T-helper 17 cell (primary cell): ENCODE measurements at places on chromosomes 2 and 18. TPM values are rescaled to one million over a fixed set of nuclear protein-coding genes. Genes with fewer than 3 reads are reported as not detected.

- H3K4me3 ChIP-seq = peak overlapping the region; percentile 93
- H3K27me3 ChIP-seq = no peaks in the 10 kb centered on the region
- peaks cover 57% of the 10 kb centered on the region for H3K4me1 ChIP-seq
- H3K36me3 ChIP-seq = peaks cover 8% of the 10 kb centered on the region
- no peak for DNase-seq
These were observed 3.0 kb upstream of the STK17B start for GRCh38 chr2:196174404-196174803.

DNA sequence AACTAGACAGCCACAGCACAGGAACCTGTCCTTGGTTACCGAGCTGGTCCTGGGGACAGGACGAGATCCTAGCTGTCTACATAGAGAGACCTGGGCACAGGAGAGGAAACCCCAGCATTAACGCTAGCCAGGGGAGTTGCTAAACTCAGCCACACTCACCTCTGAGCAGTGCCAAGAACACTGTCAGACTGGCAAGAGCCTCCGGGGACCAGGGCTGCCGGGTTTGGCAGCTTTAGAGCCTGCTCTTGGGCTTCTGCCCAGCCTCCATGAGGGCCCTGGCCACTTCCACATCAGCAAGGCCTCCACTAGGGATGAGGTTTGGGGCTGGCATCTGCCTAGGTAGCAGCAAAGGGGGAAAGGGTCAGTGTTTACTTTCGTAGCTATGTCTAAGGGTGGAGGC lies 6.7 kb downstream of the TMBIM1 start:
- peak overlapping the region; percentile 99 for H3K27ac ChIP-seq
- DNase-seq = no peak
- H3K4me1 ChIP-seq = peaks cover 68% of the 10 kb centered on the region
- no peaks in the 10 kb centered on the region for H3K27me3 ChIP-seq
- H3K36me3 ChIP-seq = peaks cover 3% of the 10 kb centered on the region

DNA sequence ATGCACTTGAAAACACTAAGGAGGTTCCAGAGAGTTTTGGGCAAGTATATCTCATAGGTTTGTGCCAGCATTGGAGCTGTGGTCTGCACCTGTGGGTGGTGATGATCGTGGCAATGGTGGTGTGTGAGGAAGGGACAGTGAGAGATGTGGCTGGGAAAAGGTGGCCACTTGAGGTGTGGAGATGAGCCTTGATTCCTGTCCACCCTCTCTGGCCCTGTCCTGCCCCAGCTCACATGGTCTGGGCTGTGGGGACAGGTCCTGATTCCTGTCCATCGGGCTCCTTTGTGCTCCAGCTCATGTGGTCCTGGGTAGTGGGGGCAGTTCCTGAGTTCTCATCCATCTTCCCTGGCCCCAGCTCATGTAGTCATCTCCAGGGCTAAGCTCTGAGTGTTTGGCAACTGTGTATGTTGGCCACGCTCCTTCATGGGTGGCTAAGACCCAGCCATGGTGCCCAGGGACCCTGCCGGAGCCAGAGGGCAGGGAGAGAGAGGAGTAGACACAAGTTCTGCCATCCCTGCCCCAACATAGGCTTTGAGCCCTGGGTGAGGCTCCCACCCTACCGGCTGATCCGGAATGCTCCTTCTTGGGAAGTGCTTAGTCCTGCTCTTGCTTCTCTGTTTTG lies 294.4 kb upstream of the HDAC4 start:
- no peak overlapping the region for H3K27ac ChIP-seq
- H3K4me3 ChIP-seq = no peak overlapping the region
- no peaks in the 10 kb centered on the region for H3K27me3 ChIP-seq
- no peaks in the 10 kb centered on the region for H3K36me3 ChIP-seq
- no peak for DNase-seq
- no peaks in the 10 kb centered on the region for H3K4me1 ChIP-seq

Gene NGEF
- not detected for total RNA-seq

- peaks cover 4% of the 10 kb centered on the region for H3K4me1 ChIP-seq
- peaks cover 53% of the 10 kb centered on the region for H3K27me3 ChIP-seq
- DNase-seq = no peak
- no peak overlapping the region for H3K4me3 ChIP-seq
- H3K36me3 ChIP-seq = peaks cover 2% of the 10 kb centered on the region
- H3K27ac ChIP-seq = no peak overlapping the region
These were observed 87.9 kb upstream of the KLHL29 start for GRCh38 chr2:23297112-23297511.

- H3K36me3 ChIP-seq = peaks cover 13% of the 10 kb centered on the region
- H3K27me3 ChIP-seq = no peaks in the 10 kb centered on the region
- H3K4me3 ChIP-seq = no peak overlapping the region
- no peak for DNase-seq
- no peak overlapping the region for H3K27ac ChIP-seq
These were observed 51.4 kb downstream of the ITGAV start for GRCh38 chr2:186641132-186641806.

Gene NAGK
- total RNA-seq = 102 TPM

DNA sequence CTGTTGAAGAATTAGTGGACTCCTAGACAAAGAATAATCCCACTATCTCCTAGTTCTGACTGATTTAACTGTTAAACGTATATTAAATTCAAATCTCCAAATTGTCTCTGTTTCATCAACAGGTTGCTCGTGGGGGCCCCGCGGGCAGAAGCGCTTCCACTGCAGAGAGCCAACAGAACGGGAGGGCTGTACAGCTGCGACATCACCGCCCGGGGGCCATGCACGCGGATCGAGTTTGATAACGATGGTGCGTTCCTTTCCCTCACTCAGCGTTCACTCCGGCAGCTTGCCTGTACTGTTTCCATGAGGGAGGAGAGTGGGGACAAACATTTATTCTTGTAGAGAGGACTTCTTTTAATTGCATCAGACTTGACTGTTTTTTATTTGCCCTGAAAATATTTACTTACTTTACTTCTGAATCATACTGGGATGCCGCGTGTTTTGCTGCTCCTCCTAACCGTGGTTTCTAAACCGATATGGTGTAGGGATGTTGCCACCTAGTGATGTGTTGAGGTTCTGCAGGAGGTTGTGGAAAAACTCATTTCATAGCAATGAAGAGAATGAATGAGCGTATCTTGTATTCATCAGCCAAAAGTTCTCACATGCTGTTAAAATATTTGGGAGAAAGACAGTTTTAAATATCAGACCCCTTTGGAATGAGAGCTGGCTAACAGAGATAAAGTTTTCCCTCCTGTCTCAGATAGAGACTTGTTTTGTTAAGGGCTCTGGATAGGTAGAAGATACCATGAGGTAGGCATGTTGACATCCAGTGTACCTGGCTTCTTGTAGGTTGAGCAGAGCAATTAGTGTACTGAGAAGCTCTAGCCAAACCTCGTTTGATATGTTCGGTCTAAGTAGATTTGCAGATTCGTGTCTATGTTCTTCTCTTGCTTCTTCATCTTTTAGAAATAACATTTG lies 38.3 kb downstream of the ITGA6 start:
- H3K27me3 ChIP-seq = no peaks in the 10 kb centered on the region
- H3K27ac ChIP-seq = peak overlapping the region; percentile 94
- peaks cover 51% of the 10 kb centered on the region for H3K4me1 ChIP-seq
- peaks cover 8% of the 10 kb centered on the region for H3K36me3 ChIP-seq
- peak; percentile 58 for DNase-seq

DNA sequence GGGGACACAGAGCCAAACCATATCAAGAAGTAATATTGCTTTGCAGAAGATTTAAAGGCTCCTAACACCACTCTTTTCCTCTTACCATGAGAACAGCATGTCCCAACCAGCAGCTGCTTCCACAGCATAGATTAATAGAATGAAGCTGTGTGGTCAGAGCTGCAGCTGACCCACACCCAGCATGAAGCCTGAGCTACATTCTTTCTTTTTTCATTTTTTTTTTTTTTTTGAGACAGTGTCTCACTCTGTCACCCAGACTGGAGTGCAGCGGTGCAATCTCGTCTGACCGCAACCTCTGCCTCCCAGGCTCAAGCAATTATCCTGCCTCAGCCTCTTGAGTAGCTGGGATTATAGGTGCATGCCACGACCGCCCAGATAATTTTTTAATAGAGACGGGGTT lies 289.8 kb downstream of the RAD51AP2 start:
- H3K4me3 ChIP-seq = no peak overlapping the region
- no peak for DNase-seq
- H3K27me3 ChIP-seq = no peaks in the 10 kb centered on the region
- H3K4me1 ChIP-seq = no peaks in the 10 kb centered on the region
- no peak overlapping the region for H3K27ac ChIP-seq

DNA sequence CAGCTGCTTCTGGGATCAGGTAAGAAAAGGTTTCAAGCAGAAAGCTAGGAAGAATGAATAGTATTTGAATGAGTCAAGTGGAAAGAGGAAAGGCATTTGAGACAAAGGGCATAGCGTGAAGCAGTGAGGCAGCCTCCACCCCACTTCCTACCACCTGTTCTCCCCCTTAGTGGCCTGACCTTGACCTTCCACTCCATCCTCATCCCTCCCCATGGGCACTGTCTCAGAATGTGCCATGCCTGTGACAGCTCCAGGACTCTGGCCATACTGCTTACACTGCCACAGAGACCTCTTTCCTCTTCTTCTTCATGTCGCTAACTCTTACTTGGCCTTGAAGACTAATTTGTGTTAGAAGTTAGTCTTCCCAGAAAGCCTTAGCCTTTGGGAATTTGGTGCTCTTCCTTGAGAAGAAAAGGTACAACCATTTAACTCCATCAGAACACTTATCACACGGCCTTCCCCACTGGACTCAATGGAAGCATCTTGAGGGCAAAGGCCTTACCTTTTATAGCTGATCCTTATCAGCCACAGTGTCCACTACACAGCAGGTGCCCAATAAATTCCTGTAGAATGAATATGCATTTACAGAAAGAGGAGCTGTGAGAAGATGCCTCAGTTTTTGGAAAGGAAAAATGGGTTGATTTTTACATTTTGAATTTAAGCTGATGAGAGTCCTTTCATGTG lies 15.2 kb upstream of the NOSTRIN start:
- DNase-seq = no peak
- H3K27ac ChIP-seq = no peak overlapping the region

DNA sequence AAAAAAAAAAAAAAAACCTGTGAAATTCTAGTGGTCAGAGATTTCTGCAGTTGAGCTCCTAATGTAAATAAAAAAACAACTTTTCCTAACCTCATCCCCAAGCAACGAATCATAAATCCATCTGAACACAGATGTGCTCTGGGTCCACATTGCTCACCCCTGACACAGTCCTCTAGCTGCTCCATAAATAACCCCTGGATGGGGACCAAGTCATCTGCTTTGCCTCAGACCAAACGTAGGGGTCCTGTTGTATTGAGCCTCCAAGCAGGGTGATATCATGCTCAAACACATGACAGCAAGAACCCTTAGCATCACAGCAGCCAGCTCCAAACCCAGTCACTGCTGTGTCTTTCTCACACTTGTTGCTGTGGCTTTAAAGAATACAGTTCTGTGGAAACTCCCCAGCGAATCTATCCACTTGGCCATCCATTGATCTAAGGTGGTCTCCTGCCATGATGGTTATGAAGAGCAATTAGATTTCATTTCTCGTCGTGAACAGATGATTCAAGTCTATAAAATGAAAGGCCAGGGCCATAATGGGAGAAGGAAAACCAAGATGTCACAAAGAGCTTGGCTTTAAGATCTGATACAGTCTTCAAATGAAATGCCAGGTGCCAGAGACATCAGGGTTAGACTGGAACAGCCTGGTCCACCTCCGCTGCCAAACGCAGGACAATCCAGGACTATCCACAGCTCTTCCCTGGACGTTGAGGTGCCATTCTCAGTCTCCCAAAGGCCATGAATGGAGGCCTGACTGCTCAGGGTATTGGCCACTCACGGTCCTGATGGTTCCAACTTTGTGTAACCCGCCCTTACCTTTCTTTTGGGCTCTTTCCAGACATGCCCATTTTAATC lies 39.0 kb downstream of the TBC1D8 start:
- peaks cover 14% of the 10 kb centered on the region for H3K27me3 ChIP-seq
- H3K4me3 ChIP-seq = no peak overlapping the region
- peaks cover 7% of the 10 kb centered on the region for H3K4me1 ChIP-seq

DNA sequence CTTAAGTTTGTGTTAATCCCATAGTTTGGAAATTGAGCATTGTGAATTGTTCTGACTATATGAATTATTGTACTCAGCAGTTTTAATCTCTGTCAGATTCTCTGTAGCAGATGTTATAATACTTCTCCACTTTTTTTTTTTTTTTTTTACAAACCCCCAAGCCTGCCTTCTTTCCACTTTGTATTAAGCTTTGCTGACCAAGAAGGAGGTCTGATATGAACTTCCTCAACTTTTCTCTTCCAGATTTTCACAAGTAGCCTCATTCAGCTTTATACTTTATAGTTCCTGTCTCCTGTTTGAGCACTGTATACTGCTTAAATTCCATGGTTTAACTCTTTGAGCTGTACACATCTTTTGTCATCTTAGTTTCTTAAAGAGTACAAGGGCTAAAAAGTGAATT lies 105.0 kb downstream of the HAUS1 start:
- no peak for DNase-seq
- peak overlapping the region; percentile 87 for H3K27ac ChIP-seq
- H3K36me3 ChIP-seq = no peaks in the 10 kb centered on the region

- H3K4me1 ChIP-seq = no peaks in the 10 kb centered on the region
- no peaks in the 10 kb centered on the region for H3K36me3 ChIP-seq
- no peaks in the 10 kb centered on the region for H3K27me3 ChIP-seq
- DNase-seq = no peak
- no peak overlapping the region for H3K4me3 ChIP-seq
- H3K27ac ChIP-seq = no peak overlapping the region
These were observed 264.0 kb downstream of the SUCLG1 start for GRCh38 chr2:84194949-84195644.

DNA sequence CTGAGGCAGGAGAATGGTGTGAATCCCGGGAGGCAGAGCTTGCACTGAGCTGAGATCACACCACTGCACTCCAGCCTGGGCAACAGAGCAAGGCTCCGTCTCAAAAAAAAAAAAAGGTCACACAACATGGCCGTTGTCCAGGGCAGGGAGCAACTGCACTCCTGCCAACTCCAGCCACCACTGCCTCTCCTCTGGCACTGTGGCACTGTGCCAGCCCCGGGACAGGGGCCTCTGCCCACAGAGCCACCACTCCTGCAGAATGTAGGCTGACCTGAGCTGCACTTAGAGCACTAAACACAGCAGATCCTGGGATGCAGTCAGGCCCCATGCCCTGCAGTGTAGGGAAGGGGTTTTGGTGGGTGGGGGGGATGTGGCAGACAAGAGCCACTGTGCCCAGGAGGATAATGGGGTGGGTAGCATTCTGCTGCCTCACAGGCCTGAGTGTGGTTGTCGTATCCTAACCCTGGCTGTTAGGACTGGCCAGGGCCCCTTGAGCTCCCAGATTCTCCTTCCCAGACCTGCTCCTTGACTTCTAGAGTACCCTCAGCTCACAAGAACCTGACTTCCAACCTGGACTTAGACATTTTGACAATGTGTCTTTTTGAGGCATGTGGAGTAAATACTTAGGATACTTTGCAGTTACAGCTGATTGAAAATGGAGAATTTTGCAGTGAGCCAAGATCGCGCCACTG lies 69.4 kb upstream of the SH3RF3 start:
- peaks cover 13% of the 10 kb centered on the region for H3K4me1 ChIP-seq
- H3K27me3 ChIP-seq = peaks cover 12% of the 10 kb centered on the region
- no peak overlapping the region for H3K4me3 ChIP-seq
- DNase-seq = no peak

Gene SFTPB
- not detected for total RNA-seq

GRCh38 chr18:23826850-23827620 lies 137.8 kb downstream of the LAMA3 start:
- no peak for DNase-seq
- no peaks in the 10 kb centered on the region for H3K36me3 ChIP-seq
- H3K27me3 ChIP-seq = peaks cover 7% of the 10 kb centered on the region
- H3K4me3 ChIP-seq = no peak overlapping the region
- H3K27ac ChIP-seq = no peak overlapping the region

Gene PPP4R3B
- total RNA-seq = 78.2 TPM

- H3K4me3 ChIP-seq = no peak overlapping the region
- H3K36me3 ChIP-seq = no peaks in the 10 kb centered on the region
- no peak overlapping the region for H3K27ac ChIP-seq
These were observed 325.3 kb upstream of the SMIM21 start for GRCh38 chr18:75752740-75753263.

Gene GCKR
- total RNA-seq = not detected

GRCh38 chr2:158750458-158751125 lies 44.5 kb upstream of the DAPL1 start:
- H3K4me3 ChIP-seq = no peak overlapping the region
- H3K27ac ChIP-seq = no peak overlapping the region
- no peaks in the 10 kb centered on the region for H3K36me3 ChIP-seq
